ENCODE measurements at places on chromosomes 4 and X.

DNA sequence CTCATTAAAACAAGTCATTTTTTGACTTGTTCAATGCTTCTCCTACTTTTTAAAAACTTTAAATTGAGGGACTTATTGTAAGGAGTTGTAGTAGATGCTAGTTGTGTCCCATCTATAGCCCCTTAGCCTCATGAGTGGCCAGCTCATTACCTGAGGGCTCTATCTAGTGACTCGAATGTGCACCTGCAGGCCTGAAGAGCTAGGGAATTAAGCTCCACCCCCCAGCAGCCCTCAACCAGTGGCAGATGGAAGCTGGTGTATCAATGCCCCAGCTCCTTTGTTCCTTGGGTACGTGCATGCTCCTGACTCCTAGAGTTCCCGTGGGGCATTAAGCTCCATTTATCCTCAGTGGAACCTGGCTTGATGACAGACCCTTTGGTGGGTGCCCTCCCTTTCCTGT is 146.7 kb upstream of the FAM9B start:
- DNase-seq = no peak

- no peak for DNase-seq
Measured at GRCh38 chr4:139738846-139739613, 73.4 kb downstream of the MGST2 start.

GRCh38 chrX:3263681-3264126 is 82.7 kb downstream of the MXRA5 start:
- DNase-seq = no peak

DNA sequence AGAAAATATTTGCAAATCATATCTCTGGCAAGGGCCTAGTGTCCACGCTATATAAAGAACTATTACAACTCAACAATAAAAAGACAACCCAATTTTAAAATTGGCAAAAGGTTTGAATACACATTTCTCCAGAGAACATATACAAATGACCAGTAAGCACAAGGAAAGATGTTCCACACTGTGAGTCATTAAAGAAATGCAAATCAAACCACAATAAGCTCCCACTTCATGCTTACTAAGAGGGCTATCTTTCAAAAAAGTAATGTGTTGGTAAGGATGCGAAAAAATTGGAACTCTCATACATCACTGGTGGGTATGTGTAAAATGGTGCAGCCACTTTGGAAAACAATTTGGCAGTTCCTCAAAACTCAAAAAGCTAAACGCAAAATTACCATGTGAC is 884.0 kb upstream of the INTU start:
- DNase-seq = no peak

DNA sequence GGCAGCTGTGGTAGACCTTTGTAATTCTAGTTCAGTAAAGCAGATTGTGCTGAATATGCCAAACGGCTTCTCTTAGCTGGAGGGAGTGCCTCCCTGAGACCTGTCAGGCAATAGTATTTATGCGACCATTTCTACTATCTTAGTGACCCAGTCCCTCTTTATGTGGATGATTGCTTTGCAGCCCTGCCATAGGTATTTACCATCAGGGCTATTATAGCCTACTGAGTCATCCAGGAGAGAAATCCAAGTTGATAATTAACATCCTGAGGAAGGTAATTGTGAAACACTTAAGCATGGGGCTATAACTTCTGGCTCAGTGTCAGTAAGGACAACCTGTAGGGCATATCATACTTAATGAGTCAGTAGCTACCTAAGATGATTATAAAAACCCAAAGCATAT is 103.9 kb upstream of the MAOA start:
- no peak for DNase-seq

- no peak for DNase-seq
Measured at GRCh38 chr4:30882443-30882842, 162.3 kb downstream of the PCDH7 start.

GRCh38 chrX:69062493-69062892 is 102.8 kb downstream of the PJA1 start:
- DNase-seq = no peak

All from stimulated activated CD8-positive, alpha-beta memory T cell treated with anti-CD3 and anti-CD28 coated beads, Interleukin-12 subunit alpha, Interleukin-12 subunit beta, amount 100 ng/mL, for 1 hour (primary cell).